ENCODE measurements at places on chromosomes 2 and 18.

DNA sequence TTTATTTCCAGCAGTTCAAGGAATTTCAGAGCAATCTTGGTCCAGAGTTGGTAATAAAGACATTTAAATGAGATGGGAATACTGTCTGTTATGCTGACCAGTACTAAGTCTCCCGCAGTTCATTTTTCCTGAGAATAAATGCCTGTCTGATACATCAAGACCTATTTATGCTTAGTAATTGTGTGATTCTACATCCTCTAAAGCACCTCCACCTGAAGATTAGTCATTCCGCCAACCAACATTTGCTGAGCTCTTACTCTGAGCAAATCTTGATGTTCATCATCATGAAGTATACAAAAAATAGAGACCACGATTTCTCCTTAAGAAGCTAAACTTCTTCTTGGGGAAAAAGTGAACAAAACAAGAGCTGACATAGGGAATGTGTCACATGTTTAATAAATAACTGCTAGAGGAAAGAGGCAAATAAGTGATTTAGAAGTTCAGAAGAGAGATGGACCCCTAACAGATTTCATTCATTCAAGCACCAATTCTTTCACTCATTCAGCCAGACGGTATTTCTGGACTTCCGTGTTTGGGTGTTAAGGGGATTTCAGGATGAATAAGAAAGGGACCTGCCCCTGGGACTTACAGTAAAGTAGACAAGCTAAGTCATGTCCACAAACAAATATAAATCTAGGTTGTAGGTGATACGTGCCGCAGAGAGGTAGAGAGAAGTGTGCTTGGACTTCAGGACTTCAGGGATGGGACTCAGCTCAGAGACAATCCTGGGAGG, 34.2 kb upstream of the PPP4R1 start:
- DNase-seq = no peak

DNA sequence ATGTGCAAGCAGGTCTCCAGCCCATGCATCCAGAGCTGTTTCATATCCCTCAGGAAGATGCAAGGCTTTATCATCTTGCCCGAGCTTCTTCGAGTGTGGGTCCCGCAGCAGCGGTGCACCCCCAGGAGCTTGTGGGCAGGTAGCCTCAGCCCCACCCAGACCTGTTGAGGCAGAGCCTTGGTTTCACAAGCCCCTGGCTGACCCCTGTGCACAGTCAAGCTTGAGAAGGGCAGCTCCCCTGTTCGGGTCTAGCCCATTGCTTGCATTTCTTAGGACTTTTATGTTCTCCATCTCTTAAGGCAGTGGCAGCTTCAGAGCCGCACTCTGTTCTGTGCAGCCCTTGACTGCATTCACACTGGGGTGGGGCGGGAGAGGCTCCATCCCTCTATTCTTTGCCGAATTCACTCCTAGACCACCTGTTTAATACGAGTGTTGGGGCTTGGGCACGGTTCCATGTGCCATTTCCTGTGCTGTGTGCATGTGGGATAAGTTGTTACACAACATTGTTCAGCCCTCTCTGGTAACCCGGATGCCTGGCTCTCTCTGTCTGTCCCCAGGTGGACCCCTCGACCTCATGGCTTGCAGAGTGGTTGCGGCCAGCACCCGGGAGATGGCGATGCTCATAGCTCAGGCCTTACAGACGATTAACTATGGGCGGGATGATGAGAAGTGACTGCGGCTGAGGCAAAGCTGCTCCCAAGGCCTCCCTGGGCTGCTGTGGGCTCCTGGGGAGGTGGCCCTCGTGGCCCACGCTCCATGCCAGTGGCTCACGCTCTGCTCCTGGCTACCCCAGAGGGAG, 48.7 kb downstream of the IMPA2 start:
- no peak for DNase-seq

GRCh38 chr2:117979911-117980701, 33.8 kb downstream of the CCDC93 start:
- peak; percentile 38 for DNase-seq

DNA sequence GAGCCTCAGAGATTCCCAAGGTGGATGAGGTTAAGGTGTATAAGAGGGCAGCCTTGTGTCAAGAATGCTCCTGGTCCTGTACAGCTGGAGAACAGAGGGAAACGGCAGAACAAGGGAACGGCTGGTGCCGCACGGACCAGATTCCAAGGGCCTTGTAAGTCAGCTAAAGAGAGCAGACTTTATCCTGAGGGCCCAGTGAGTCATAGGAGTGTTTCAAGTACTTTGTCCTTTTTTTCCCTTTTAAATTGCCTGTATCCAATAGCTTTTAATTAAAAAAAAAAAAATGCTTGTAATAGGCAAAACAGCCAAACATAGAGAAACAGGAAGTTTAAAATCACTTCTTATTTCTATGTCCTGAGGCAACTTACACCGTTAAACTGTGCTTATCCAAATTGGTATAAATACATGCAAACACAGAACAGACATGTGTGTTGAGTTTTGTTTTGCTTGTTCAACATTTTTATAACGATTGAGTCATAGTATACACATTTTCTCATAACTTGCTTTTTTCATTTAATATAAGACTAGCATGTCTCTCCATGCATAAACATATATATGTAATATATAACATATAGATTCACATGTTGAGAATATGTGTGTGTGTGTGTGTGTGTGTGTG, 42.1 kb upstream of the EVA1A start:
- DNase-seq = peak; percentile 83

DNA sequence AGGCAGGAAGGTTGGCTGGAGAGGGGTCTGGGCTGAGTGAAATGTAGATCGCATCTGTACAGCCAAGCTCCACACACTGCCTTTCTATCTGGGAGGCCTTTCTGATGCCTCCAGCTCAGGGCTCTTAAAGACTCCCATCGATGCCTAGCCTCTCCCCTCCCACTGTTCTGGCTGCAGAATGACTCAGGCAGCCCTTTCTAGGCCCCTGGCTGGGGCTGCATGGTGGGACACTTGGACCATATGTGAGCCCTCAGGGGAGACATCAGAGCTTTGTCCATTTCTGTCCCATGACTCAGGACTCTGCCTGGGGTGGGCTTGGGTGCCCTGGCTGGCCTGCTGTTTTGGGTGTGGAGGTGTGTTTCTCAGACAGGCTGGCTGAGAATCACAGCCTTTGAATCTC, 101.3 kb downstream of the CELF4 start:
- DNase-seq = no peak

Data from AG04449 (cell line).